Activated T-cell treated with anti-CD3 and anti-CD28 coated beads, Interleukin-2, amount 50 U/mL, for 1 hour (primary cell): ENCODE measurements at places on chromosomes 7 and 10.

DNA sequence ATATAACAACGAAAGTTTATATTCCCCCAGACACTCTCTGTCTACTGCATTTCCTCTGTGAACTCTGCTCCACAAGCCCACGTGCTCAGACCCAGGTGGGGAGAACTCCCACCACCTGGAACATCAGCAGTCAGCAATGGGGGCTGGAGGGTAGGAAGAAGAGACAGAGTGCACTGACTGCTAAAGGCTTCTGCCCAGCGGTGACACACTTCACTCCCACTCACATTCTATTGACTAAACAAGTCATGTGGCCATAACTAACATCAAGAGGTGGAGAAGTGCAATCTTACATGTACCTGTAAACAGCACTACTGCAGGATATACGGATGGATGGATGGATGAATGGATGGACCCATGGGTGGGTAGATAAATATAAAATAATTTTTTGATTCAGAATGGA is 122.2 kb downstream of the MPP7 start:
- DNase-seq, result no peak

- no peak for DNase-seq
Observed at GRCh38 chr10:131272897-131273451, 38.5 kb downstream of the TCERG1L start.

GRCh38 chr7:158572000-158572828 is 15.4 kb downstream of the PTPRN2 start:
- no peak for DNase-seq

GRCh38 chr7:40243076-40243475 is 108.3 kb downstream of the SUGCT start:
- no peak for DNase-seq

GRCh38 chr10:78869508-78870454 is 199.0 kb upstream of the ZMIZ1 start:
- no peak for DNase-seq

DNA sequence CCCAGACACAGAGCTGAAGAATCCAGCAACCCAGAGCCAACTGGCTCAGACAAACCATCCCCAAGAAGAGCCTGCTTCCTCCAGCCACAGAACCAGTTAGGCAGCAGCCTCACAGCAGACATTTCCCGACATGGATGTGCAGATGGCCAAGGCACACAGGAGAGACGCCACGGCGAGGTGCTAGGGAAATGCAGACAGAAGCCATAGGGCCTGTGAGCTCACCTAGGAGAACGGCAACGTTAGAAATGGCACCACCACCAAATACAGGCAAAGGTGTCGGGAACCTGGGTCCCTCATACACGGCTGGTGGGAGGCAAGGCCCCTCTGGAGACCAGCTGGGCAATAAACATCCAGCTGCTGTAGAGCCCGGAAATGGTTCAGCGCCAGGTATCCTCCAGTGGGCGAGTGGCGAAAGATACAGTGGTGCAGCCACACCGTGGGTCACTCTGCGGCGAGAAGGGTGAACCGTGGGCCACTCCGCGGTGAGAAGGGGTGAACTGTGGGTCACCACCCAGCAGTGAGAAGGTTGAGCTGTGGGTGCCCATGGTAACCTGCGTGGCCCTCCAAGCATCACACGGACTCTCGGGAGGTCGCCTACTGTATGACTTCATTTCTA is 31.2 kb downstream of the JAKMIP3 start:
- no peak for DNase-seq
